ENCODE measurements at places on chromosomes 7 and 10.

DNA sequence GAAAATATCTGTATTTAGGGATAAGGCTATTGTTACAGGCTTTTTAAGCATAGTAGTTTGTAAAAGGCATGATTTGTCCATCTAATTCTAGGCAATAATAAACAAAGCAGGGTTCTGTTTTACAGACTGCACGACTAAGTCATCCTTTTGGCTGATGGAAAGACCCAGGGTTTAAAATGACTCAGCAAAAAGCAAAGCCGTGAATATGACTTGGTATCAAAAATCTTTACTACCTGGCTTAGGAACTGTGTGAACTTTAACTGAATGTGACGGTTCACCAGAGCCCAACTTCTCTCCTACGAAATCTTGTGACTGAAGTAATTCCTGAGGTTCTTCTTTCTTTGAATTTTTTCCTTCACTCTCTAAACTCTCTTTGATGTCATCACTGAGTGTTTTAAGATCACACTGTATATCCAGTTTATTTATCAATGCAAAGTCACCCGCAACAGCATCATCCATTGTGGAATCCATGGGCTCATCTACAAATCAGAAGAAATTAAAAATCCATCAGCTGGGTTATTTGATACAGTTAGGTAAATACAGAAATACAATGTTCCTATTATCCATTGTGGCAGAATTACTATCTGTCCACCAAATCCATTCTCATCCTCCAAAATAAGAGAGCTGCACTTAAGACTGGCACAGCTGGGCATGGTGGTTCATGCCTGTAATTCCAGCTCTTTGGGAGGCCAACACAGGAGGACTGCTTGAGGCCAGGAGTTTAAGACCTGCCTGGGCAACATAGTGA is 17.0 kb downstream of the ATE1 start:
- peak; percentile 5 for DNase-seq

DNA sequence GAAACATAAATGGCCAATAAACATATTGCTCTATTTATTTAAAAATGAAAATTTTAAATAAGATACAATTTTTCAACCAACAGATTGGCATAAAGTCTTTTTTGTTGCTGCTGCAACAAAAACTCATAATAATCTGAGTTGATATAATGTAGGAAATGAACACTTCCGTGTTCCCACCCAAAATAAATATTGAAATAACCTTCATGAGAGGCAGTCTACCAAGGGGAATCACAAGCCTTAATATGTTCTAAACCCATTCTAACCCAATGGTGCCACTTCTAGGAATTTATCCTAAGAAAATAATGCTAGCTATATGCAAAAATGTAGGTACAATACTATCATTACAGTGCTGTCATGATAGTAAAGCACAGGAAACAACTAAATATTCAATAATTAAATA is 39.1 kb downstream of the SLC25A13 start:
- DNase-seq = no peak

DNA sequence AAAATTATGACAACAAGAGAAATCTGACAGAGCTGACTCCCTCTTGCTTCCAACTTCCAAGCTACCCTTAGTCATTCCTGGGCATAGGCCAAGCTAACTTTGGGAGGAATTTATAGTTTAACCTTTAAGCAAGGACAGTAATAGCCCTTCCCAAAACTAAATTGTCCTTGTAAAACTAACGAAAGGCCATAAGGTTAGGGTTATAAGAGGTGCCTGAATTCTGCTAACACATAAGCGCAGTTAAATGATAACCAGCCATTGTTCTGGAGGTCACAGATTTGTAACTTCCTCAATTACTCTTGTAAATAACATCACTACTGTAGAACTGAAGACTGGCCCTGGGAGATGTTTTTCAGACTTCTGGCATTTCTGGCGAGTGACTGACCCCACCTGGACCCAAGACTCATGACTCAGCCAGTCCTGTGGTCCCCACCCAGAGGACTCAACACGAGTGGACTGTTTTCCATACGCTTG is 481.2 kb downstream of the KCNMA1 start:
- peak; percentile 56 for DNase-seq

- no peak for DNase-seq
These were observed 108.7 kb downstream of the SEMA3D start for GRCh38 chr7:85078181-85078580.

DNA sequence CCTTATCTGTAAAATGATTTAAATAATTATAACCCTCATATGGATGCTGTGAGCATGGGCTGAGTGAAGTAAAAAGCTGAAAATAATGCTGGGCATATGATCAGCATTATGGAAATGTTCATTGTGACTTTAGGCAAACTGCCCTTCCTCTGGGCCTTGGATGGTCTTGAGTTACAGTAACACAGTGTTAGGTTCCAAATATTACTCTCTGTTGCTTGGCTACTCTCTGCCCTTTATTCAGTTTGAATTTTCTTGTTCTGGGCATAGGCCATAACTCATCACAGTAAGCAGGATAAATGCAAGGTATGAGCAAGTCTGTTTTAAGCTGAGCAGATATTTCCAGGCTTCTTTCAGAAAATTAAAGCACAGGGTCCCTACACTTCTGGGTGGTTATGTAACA is 868.0 kb downstream of the KCNMA1 start:
- DNase-seq = no peak

- no peak for DNase-seq
These were observed 100.7 kb downstream of the NKX6-2 start for GRCh38 chr10:132685101-132685891.

DNA sequence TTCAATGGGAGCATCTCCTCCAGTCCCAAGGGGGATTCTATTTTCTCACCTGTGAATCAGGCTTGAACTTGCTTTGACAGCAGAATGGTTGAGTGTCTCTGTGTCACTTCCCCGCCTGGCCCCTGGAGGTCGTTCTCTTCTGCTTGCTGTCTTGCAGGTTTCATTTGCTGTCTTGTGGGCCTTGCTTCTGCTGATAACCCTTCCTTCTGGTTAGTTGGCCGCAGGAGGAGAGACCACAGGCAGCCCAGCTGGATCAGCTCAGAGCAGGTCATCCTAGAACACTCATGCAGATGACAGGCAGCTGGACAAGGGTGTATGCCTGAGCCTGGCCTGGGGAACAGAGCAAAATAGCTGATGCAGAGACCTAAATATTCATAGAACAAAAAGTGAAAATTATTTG is 344.2 kb upstream of the ADARB2 start:
- no peak for DNase-seq

DNA sequence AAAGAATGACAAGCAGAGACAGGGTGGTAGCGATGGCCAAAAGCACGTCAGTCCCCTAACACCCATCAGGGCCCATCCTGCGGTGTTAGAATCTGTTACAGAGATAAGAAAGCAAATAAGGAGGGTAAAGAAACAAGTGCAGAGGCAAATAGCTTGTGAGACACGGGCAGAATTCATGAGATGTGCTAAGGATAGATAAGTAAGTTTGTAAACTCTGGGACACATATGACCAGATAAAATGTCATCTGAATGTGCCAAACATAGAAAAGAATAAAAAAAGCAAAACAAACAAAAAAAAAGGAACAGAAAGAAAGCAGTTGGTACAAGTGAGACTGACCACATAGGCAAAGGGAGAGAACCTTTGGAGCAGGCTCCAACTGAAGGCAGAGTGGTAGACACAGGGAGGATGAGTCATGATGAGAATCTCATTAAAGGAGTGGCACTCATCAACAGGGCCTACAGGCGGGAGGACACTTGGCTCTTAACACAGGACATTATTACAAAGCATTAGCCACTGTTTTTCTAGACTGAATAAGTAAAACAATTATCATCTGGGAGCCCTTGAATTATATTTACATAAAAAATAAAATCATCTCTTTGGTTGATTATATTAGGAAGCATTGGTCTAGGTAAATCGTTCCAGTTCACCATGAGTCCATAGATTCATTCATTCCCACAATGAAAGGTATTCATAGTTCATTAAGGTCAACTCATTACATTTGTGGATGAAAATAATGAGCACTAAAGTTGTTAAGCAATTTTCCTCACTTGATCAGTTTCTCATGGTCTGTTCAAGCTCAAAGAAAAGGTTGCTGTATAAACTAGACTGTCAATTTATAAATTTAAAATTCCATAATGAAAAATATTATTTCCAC is 21.5 kb upstream of the EPHB6 start:
- DNase-seq = no peak

GRCh38 chr10:50550291-50550839 is 73.4 kb downstream of the SGMS1 start:
- no peak for DNase-seq

GRCh38 chr10:120732067-120732466 is 119.1 kb upstream of the WDR11 start:
- no peak for DNase-seq
